H1 (cell line): ENCODE measurements at places on chromosomes 4 and X. TPM values are rescaled to one million over a fixed set of nuclear protein-coding genes. Genes with fewer than 3 reads are reported as not detected.

- no peak overlapping the region for H3K27ac ChIP-seq
- no peaks in the 10 kb centered on the region for H3K36me3 ChIP-seq
- no peaks in the 10 kb centered on the region for H3K27me3 ChIP-seq
- no peaks in the 10 kb centered on the region for H3K4me1 ChIP-seq
- no peak for DNase-seq
Observed at GRCh38 chr4:77433418-77433733, 172.2 kb upstream of the CXCL13 start.

GRCh38 chrX:12441381-12442128 lies 303.3 kb downstream of the FRMPD4 start:
- no peaks in the 10 kb centered on the region for H3K4me1 ChIP-seq
- no peaks in the 10 kb centered on the region for H3K27me3 ChIP-seq
- H3K36me3 ChIP-seq, result no peaks in the 10 kb centered on the region
- H3K27ac ChIP-seq, result no peak overlapping the region
- DNase-seq, result no peak

GRCh38 chr4:155629183-155629825 lies 37.3 kb upstream of the GUCY1A1 start:
- no peak overlapping the region for H3K27ac ChIP-seq
- no peaks in the 10 kb centered on the region for H3K36me3 ChIP-seq

The GPC3 gene
- 70.7 and 71.9 TPM in 2 replicates for total RNA-seq

DNA sequence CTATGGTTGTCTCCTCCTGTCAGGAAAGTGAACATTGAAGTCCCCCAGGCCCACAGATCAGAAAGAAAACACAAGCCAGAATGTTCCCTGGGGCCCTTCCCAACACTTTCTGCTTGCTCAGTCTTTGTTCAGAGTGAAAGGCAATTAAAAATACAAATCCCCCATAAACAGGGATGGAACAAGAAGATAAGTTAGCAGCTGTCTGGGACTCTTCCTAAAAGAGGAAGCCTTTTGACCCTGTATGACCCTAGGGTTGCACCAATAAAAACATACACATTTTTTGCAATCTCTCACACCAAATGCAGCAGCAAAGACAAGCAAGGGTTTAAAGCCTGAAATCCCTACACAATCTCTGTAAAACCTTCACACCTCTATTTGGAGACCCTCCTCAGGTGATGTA lies 22.6 kb downstream of the IRF2 start:
- peaks cover 20% of the 10 kb centered on the region for H3K4me1 ChIP-seq
- H3K27ac ChIP-seq, result no peak overlapping the region
- H3K4me3 ChIP-seq, result no peak overlapping the region

GRCh38 chrX:72392816-72393800 lies 87.4 kb upstream of the CITED1 start:
- no peaks in the 10 kb centered on the region; the same call in 1 of the 2 replicates for H3K4me1 ChIP-seq
- H3K27ac ChIP-seq, result no peak overlapping the region

DNA sequence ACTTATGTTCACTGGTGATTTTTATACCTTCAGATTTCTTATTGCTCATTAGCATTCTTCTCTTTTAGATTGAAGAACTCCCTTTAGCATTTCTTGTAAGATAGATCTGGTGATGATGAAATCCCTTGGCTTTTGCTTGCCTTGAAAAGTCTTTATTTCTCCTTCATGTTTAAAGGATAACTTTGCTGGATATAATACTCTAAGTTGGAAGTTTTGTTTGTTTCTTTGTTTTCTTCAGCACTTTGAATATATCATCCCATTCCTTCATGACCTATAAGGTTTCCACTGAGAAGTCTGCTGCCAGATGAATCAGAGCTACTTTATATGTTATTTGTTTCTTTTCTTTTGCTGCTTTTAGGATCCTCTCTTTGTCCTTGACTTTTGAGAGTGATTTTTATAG lies 18.5 kb downstream of the CC2D2A start:
- DNase-seq, result no peak
- H3K4me1 ChIP-seq, result no peaks in the 10 kb centered on the region
- H3K4me3 ChIP-seq, result no peak overlapping the region
- no peak overlapping the region for H3K27ac ChIP-seq
- no peaks in the 10 kb centered on the region for H3K36me3 ChIP-seq

DNA sequence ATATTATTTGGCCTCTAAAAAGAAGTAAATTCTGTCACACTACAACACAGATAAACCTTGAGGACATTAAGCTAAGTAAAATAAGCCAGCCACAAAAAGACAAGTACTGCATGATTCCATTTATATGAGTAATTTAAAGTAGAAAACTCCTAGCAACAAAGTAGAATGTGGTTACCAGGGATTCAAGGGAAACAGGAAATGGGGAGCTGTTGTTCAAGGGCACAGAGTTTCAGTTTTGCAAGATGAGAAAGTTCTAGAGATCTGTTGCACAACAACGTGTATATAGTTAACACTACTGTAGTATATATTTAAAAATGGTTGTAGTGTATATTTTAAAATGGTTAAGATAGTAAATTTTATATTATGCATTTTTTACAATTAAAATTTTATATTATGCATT lies 25.4 kb downstream of the SEC31A start:
- H3K27ac ChIP-seq, result no peak overlapping the region
- H3K27me3 ChIP-seq, result no peaks in the 10 kb centered on the region
- DNase-seq, result no peak
- H3K36me3 ChIP-seq, result peaks cover 53% of the 10 kb centered on the region

DNA sequence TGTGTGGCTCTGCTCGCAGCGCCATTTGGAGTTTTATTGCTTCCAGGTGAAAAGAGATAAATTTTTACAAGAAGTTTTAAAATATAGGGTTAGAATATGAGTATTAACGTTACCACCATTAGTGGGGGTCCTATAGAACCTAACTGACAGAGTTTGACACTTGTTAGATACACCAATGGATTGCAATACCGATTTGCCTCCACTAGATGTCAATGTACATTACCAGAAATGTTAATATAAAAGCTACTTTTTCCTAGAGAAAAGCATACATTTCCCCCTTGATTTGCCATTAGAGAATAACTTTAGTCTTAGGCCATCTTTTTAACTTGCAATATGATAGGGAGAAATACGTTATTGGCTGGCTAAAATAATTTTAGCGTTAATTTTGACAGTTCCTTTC lies 108.4 kb downstream of the LINC00632 start:
- H3K4me3 ChIP-seq, result no peak overlapping the region
- no peak overlapping the region for H3K27ac ChIP-seq
- H3K4me1 ChIP-seq, result no peaks in the 10 kb centered on the region

The RAB40AL gene
- 0.30 TPM in 1 of 2 replicates, not detected in the other for total RNA-seq

DNA sequence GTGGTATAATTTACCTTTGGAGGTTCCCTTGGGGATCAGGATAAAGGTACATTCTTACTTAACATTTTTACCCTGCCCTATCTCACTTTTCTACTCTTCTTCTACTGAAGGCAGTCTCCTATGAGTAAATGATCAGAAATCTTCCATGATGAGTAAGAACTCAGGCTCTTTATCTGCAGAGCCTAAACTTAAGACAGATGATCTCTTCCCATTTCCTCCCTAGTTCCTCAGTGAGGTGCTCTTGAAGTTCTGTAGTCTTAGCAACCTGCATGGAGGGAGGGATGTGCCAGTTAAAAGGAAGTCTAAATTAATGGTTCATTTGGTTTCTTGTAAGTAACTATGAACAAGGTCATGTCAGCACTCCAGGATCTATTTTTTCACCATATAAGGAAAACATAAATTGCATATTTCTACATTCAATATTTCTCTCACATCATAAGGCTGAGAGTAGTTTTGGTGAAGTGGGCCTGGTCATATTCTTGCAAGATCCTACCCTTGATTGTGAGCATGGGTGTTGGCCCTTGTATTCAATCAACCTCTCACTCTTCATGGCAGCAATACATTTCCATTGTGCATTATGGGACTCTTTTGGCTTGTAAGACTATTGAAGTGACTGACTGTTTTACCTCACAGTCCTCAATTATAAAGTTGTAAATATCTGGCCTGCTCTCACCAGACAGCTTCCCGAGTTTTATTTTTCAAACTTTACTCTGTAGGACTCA lies 295.5 kb downstream of the SLC7A11 start:
- H3K36me3 ChIP-seq, result no peaks in the 10 kb centered on the region
- H3K4me1 ChIP-seq, result no peaks in the 10 kb centered on the region
- H3K27ac ChIP-seq, result no peak overlapping the region
- H3K27me3 ChIP-seq, result no peaks in the 10 kb centered on the region
- no peak overlapping the region for H3K4me3 ChIP-seq
- DNase-seq, result no peak

The TBX22 gene
- 0.33 and 0.63 TPM in 2 replicates for total RNA-seq

The MYOZ2 gene
- total RNA-seq, result not detected in 2 replicates

GRCh38 chrX:30570505-30570904 lies 7.1 kb downstream of the TASL start:
- H3K4me1 ChIP-seq, result no peaks in the 10 kb centered on the region
- no peaks in the 10 kb centered on the region for H3K27me3 ChIP-seq
- no peaks in the 10 kb centered on the region for H3K36me3 ChIP-seq
- no peak for DNase-seq
- no peak overlapping the region for H3K27ac ChIP-seq
- no peak overlapping the region for H3K4me3 ChIP-seq

The GRIA3 gene
- 2.6 and 3.0 TPM in 2 replicates for total RNA-seq

DNA sequence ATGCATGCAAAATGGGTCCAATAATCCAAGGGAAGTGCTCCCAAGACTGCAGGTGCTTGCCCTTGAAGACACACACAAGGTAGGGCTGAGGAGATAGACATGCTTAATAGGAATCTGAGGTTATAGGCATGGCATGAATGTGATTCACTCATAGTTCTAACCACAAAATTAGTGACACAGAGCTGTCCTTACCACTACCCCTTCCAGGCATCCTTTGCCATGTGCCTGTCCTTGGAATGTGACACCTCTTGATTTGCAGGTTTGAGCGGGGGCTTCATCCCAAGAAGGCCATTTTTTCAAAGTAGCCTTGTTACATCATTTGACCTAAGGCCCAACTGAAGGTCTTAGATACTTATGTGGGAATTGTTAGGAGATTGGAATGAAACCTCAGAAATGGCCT lies 112.5 kb downstream of the CCNG2 start:
- no peaks in the 10 kb centered on the region for H3K36me3 ChIP-seq
- H3K4me3 ChIP-seq, result no peak overlapping the region
- H3K27me3 ChIP-seq, result no peaks in the 10 kb centered on the region
- H3K4me1 ChIP-seq, result no peaks in the 10 kb centered on the region
- no peak overlapping the region for H3K27ac ChIP-seq

DNA sequence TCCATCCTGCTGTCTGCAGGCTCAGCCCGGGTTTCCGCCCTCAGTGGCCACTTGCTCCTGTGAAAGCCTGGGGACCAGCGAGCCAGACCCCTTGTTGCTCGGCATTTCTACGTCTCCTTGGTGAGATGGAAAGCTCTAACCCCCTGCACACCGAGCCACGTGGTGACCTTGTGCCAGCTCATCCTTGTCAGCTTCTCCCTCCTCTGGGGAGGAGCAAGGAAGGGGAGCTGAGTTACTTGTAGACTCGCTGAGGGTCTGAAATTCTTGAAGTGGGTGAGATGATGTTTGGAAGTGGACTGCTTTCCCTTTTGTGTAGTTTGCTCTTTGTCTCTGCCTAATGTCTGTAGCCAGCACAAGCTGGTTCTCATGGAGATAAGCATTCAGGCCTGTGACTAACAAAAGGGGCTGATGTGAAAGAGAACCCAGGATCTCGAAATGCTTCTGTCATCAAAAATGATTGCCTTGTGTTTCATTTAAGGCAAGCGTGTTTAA lies 29.3 kb downstream of the RGS12 start:
- DNase-seq, result no peak
- H3K4me3 ChIP-seq, result no peak overlapping the region; the same call in 1 of the 2 replicates
- H3K27me3 ChIP-seq, result no peaks in the 10 kb centered on the region
- peaks cover 3% of the 10 kb centered on the region; the same call in 1 of the 2 replicates for H3K4me1 ChIP-seq
- H3K36me3 ChIP-seq, result no peaks in the 10 kb centered on the region

The TLR2 gene
- total RNA-seq, result 1.3 and 1.5 TPM in 2 replicates

DNA sequence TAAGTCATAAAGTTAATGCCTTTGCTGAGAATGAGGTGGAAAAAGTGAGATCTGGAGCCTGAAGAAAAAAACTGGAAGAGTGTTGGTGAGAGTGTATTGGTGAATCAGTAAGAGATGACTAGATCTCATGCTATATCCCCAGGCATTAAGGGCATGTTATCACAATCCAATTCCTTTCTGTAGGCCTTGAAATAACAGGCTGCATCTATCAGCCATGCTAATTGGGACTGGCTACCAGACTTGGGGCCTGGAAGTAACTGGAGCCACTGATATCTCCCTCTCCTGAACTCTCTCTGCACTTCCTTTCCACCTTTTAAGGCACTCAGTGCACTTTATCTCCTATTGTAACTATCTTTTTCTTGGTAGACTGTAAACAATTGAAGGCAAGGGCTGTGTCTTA lies 88.8 kb upstream of the HPRT1 start:
- no peaks in the 10 kb centered on the region for H3K36me3 ChIP-seq
- DNase-seq, result no peak
- H3K4me1 ChIP-seq, result no peaks in the 10 kb centered on the region

- H3K27ac ChIP-seq, result no peak overlapping the region
- H3K36me3 ChIP-seq, result peaks cover 7% of the 10 kb centered on the region; the same call in 1 of the 2 replicates
- no peaks in the 10 kb centered on the region for H3K27me3 ChIP-seq
- H3K4me1 ChIP-seq, result peaks cover 2% of the 10 kb centered on the region; the same call in 1 of the 2 replicates
Observed at GRCh38 chr4:78242071-78242470, 184.9 kb downstream of the FRAS1 start.
